Astrocyte (in vitro differentiated cells and primary cell): ENCODE measurements at places on chromosomes 13 and 19.

DNA sequence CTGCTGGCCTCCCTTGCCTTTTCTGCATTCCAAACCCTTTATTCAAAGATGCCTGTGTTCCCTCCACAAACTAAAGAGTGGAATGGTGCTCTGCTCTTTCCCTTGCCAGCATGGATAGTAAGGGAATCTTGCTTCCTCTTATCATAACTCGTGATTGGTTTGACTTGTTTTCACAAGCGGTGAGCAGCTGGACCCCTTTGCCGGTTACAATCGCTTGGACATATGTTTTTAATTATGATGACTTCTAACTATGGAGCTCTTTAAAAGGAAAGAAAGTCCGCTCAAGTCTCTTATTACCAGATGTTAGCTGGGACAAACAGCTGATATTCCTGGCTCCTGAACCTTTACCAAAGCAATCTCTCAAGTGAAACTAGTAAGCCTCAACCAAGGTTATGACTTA, 1094.7 kb downstream of the UQCRFS1 start:
- peak; percentile 3 for DNase-seq

GRCh38 chr19:23810496-23810895, 51.8 kb upstream of the ZNF681 start:
- DNase-seq, result no peak

DNA sequence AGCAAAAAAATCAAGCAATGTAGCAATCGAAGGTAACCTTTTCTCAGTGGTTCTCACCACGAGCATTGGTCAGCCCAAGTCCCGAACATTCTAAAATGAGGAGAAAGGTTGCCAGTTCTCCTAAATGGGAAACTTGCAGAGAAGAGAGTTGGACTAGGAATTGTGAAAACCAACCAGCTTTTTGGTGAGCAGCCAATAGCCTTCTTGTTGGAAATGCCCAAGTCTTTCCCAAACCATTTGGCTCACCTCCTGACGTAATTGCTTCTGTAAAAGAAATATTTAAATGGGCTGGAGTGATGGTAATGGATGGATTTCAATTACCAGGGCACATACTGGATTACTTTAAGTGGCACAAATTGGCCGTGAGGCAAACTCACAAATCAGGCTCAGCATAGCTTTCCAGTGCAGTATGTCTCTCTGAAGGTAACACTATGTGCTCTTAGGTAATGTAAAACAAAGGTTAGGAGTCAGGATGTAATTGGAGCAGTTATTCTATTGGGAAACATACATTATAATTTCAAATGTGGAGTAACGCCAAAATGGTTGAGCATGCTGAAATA, 423.2 kb downstream of the KLF5 start:
- DNase-seq, result no peak

DNA sequence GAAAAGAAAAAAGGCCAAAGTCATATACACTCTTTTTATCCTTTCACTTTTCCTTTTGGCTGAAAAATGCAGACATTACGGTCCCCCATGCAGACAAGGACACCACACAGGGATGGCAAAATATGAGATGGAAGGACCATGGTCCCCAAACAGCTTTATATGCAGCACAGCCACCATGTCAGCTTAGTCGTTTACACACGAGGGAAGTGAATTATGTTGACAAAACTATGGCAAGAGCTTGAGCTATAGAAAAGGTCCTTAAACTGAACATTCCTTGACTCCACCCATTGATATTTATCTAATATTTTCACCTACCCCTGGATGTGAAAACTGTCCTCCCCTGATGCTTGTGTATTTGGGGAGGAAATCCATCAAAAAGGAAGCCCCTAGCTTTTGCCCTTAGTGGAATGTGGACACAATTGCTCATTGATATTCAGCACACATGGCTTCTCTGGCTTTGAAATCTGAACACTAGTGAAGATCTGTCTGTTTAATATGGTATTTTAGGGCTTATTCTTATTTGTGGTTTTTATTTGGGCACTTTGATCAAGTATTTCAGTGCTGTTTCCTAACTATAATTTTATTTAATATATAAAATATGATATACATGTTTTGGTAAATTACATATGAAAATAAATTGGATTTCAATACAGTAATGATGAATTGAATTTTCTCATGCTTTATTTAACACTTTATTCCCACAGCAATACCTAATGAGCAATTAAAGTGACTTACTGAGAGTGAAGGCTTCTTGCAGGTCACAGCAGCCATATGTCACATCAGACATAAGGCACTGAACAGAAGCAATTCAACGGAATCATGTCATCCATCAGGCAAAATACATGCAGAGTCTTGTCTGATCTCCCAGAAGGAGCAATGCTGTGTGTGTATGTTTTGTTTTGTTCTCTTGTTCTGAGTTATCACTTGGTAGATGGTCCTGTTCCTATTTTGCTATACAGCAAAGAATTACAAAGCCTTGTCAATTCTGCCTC, 6.8 kb upstream of the GTF2F2 start:
- DNase-seq, result no peak

DNA sequence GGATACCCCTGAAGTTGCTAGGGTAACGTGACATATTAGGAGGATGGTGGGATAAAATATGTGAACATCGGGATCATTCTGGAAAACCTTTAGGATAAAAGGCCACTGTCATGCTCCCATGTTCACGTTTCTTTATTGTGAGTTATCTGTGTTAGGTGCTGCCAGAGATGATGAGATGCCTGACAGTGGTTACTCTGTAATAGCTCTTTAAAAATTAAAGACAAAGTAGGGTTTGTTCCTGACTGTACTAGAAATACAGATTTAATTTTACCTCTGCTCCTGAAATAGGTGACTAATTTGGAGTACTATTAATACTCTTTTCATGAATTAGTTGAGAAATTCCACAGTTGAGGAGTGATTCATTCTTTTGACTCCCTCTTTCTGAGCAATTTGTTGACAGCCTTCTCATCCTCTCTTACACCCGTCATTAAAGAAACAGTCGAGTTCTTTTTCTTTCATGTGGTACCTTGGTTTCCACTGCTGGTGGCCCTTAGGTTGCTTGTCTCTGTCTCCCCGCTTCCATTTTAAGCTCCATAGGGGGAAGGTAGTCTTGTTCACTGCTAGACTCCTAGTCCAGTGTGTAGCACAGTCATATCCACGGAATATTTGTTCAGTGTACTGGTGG, 28.4 kb downstream of the SAE1 start:
- peak; percentile 73 for DNase-seq

DNA sequence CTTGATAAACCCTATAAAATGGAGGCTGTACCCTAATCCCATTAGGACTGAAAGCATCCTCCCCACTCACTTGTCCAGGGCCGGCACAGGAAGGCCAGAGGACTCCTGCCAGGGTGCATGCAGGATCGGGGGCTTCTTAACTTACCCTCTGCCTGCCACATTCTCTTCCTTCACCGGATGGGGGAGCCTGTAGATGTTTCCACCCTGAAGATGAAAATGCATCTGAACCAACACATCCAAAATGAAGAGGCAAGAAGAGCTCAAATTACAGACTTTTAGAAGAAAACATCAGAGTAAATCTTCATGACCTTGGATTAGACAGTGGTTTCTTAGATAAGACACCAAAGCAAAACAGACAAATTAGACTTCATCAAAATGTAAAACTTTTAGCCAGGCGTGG, 25.9 kb upstream of the NAPA start:
- DNase-seq, result peak; percentile 12

DNA sequence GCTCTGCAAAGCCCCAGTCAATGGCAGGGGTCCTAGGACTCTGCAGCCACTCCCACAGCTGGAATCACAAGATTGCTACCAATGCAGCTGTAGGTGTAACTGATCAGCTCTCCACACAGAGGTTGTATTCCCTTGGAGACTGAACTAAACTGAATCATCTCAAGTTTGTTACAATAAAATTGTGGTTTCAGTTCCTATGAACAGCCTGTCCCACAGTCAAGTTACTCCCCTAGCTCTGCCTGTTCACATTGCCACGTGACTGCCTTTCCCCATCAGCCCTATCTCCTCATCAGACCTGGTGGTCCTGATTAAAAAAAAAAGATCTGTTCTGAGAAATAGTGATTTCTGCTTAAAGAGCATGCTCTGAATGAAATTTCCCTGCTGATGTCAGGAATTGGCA, 287.9 kb upstream of the NBEA start:
- peak; percentile 58 for DNase-seq

- DNase-seq, result peak; percentile 32
These were observed 8.4 kb upstream of the CYP2B6 start for GRCh38 chr19:40982594-40983101.

- no peak for DNase-seq
These were observed 168.3 kb downstream of the COL4A1 start for GRCh38 chr13:110138700-110139036.

GRCh38 chr19:14073925-14074838, 1.6 kb downstream of the MISP3 start:
- DNase-seq, result no peak

GRCh38 chr19:46466536-46467196, 4.7 kb downstream of the PNMA8A start:
- peak; percentile 88 for DNase-seq

- DNase-seq, result no peak
These were observed 1606.4 kb upstream of the PRR20A start for GRCh38 chr13:55534306-55534705.

DNA sequence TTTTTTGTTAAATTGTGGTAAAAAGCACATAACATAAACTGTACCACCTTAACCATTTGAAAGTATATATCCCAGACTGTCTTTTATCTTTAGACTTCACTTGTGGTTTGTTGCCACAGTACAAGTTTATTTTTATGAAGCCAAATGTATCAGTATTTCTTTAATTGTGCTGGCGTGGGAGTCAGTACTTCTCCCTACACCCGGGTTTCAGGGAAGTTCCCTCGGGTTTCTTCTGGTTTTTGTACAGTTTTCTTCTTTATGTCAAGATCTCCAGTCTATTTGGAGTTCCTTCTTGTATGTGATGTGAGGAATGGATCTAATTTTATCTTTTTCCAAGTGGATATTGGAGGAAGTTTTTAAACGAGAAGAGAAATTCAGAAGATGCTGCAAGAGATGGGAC, 20.5 kb downstream of the CCDC8 start:
- no peak for DNase-seq

DNA sequence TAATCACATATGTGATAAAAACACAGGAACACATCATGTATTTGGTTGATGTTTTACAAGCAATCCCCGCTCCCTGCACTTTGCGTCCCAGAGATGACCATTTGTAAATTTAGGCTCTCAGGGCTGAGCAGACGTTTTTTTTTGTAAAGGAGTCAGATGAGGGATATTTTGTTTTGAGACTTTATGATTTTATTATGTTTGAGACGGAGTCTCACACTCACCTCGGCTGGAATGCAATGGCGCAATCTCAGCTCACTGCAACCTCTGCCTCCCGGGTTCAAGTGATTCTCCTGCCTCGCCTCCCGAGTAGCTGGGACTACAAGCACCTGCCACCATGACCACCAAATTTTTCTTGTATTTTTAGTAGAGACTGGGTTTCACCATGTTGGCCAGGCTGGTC, 1.4 kb downstream of the TLE6 start:
- DNase-seq, result no peak

DNA sequence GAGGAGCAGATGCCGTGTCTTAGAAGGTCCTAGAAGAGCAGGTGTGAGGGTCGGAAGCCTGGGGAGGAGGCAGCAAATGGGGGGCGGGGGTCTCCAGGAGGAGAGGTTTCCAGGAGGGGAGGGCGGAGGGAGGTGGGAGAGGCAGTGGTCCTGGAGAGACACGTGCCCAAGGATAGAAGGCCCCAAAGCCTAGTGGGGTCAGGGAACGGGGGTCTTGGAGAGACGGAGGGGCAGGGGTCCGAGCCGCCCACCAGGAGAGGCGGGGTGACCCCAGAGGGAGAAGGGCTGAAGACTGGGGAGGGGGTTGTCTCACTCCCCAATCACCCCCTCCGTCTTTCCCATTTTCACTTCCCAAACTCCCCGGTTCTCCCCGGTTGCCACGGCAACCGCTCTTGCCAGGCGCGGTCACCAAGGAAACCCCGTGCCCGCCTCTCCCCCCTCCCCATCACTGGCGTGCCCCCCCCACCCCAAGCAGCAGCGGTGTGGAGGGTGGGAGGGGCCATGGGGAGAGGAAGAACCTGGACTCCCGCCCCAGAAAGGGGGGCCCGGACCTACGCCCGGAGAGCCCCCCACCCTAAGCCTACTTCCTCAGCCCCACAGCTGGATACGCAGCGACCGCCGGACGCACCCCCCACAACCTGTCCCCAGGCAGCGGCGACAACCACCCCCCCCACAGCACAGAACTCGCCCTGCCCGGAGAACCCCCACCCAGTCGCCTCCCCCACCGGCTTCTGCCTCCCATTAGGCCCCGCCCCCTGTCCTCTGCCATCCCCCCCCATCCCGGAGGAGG, 988 bp downstream of the LRRC4B start:
- no peak for DNase-seq
